Left lung (tissue), 14 donors: ENCODE measurements at places on chromosomes 1 and 21. TPM values are rescaled to one million over a fixed set of nuclear protein-coding genes. Genes with fewer than 3 reads are reported as not detected.

C4BPA gene
- total RNA-seq, result 22.2 TPM

RGS16 gene
- 10.1 TPM for total RNA-seq

MXRA8 gene
- 129 TPM for total RNA-seq

KCNQ4 gene
- total RNA-seq, result 1.2 TPM

TSSK3 gene
- total RNA-seq, result 1.8 TPM

CYP4A22 gene
- not detected for total RNA-seq

CACYBP gene
- total RNA-seq, result 122 TPM

DNA sequence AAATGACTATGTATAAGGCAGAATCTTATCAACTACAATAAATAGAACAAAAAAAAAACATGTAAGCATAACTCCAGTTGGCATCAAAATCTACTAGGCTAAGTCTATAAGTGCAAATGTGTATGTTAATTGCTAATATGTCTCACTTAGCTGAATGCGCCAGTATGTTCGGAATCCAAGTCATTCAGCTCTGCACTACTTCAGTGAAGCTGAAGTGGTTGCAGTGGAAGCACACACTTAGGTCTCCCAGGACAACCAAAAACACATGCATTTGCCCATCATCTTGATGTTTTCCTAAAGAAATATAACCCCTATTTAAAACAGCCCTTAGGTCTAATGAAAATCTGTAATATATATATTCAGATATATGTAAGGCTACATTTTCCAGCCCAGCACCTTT lies 41.0 kb upstream of the RGS2 start:
- no peak for DNase-seq

DNA sequence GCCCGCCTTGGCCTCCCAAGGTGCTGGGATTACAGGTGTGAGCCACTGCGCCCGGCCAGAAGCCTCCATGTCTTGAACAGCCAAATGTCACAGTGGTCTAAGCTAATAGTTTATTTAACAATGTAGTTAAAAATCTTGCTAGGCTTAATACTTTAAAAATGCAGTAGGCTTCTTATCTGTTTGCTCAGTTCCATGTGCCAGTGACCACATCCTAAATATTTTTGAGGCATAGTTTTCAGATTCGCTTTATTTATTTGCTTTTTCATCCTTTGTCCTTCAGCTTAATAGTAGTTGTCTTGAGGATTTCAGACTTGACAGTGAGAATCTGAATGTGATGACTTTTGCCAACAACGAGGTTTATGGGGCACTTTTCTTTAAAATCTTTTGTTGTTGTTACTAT lies 59.9 kb upstream of the PRRX1 start:
- DNase-seq, result no peak

- no peak for DNase-seq
Measured at GRCh38 chr1:175129997-175130648, 62.5 kb downstream of the KIAA0040 start.

DNA sequence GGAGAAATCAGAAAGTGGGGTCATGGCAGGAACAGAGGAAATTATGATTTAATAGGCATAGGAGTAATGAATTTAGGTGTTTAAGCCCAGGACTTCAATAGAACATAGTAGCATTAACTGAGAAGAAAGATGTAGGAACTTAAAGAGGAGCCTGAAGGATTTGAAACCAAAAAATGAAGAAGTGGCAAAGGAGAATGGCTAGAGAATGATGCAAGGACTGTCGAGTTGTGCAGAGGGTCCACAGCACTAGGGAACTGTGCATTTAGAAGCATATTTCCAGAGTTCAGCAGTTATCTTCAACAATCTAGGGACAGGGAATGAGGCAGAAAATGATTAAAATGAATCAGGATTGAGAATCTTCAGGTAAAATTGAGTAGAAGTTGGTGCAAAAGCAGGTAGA lies 328.1 kb upstream of the LYPLAL1 start:
- no peak for DNase-seq

DNA sequence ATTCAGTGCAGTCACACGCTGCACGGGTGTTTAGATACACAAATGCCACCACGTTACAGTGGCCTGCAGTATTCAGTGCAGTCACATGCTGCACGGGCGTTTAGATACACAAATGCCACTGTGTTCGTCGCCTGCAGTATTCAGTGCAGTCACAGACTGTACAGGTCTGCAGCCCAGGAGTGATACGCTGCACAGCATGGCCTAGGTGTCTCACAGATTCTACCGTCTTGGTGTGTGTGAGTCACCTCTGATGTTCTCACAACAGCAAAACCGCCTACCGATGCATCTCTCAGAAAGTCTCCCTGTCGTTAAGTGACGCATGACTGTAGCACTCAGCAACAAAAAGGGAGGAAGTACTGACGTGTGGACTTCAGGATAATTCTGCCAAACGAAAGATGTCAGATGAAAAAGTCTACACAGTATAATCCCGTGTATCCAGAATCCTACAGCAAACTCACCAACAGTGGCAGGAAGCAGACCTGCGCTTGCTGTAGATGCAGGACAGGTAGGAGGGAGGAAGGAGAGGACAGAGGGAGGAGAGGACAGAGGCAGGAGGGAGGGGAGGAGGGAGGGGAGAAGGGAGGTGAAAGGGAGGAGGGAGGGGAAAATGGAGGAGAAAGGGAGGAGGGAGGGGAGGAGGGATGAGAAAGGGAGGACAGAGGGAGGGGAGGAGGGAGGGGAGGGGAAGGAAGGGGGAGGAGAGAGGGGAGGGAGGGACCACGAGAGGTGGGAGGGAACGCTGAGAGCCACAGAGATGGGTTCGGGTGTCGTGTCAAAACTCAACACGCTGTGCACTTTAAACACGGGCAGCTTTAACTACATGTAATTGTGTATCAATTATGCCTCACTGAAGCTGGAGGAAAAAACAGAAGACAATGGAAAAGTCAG lies 36.3 kb upstream of the PCBP3 start:
- DNase-seq, result no peak

DNA sequence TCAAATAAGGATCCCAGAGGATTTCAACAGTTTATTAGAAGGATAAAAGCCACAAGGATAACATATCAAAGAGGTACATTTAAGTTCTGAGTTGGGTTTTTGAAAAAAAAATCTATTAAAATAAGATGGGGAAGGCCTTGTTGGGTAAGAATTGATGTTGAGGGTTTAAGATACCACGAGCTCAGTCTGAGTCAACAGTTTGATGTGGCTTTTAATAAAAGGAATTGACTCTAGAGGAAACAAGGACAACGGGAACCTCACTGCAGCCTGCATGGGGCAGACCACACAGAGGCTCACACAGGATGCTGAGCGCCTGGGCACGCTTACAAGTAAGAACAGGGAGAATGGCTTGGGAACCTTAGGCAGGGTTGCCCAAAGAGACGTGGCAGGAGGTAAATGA lies 107.5 kb downstream of the TIAM1 start:
- no peak for DNase-seq

DNA sequence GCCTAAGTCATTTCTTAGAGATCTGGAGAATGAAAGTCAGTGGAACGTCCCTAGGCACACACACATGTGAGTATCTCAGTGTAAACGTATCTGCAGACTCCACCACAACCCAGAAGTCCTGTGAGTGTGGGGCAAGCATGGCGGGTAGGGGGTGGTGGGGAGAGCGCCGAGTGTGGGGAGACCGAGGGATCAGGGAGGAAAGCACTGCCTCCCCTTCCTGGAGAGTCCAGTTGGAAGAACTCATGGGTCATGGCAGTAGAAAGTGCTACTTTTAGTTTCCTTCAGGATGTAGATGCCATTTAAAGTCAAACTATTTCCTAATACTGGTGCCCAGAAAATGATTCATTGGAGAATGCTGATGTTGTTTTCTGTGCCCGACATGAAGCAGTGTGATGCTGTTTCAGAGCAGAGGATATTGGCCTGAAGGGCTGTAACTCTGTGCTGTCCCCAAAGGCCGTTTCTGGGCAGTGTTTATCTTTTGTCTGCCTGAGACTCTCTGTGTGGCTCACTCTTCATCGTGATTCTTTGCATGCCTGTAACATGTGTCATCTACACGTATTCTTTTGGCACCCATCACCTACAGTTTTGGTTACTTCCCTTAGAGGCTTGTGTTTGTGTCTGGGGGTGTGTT lies 45.7 kb upstream of the TSPAN2 start:
- DNase-seq, result no peak

- DNase-seq, result no peak
Measured at GRCh38 chr21:34836103-34836932, 167.5 kb downstream of the CLIC6 start.

DNA sequence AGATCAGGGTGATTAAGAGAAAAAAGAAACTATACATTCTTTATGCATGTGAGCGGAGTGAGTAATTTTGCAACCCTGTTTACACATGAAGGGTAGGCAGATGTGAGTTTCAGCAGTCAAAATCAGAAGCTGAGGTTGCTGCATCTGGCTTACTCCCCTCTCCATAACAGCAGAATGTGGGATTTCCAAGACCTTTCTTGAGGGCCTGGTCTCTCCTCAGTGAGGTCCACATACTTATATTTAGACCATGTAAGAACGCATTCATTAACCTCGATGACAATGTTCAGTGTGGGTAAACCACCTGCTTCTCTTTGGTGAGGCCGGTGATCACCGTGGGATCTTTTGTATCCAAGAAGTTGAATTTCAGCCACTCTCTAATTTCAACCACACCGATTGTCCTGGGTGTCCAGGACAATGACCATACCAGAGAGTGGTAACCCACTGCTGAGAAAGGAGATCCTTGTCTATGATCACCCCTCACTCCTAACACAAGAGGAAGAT lies 18.7 kb upstream of the RAP1A start:
- DNase-seq, result no peak

DNA sequence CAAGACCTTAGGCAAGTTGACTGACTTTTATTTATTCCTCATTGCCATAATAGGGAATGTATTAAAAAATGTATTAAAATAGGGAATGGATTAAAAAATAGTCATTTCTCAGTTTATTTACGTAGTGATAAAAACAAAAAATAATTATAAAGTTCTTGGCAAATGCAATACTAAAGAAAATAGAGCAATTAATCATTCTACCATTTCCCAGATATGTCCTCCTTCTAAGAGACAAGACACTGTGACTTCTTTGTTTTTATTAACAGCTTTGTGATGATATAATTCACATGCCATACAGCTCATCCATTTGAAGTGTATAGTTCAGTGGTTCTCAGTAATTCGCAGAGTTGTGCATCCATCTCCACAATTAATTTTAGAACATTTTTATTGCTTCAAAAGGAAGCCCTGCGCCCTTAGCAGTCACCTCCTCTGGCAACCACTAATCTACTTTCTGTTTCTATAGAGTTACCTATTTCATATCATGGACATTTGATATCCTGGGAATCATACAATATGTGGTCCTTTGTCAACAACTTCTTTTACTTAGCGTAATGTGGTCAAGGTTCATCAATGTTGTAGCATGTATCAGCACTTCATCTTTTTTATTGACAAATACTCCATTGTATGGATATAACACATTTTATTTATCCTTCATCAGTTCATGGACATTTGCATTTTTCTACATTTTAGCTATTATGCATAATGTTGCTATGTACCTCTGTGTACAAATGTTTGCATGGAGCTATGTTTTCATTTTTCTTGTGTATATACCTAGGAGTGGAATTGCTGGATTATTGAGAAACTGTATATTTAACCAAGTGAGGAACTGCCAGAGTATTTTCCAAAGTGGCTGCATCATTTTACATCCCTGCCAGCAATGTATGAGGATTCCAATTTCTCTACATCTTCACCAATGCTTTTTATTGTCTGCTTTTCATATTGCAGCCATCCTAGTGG lies 5.6 kb downstream of the TBX19 start:
- no peak for DNase-seq

- DNase-seq, result no peak
Measured at GRCh38 chr1:222886878-222887351, 72.1 kb downstream of the DISP1 start.

GRCh38 chr1:203692565-203693470 lies 66.2 kb downstream of the ATP2B4 start:
- DNase-seq, result peak; percentile 81

- peak; percentile 65 for DNase-seq
Measured at GRCh38 chr1:225911191-225912130, 12.6 kb downstream of the PYCR2 start.

GRCh38 chr21:36613059-36613458 lies 85.9 kb upstream of the SIM2 start:
- no peak for DNase-seq

- DNase-seq, result no peak
Measured at GRCh38 chr1:25099343-25099951, 132.9 kb downstream of the SYF2 start.

DNA sequence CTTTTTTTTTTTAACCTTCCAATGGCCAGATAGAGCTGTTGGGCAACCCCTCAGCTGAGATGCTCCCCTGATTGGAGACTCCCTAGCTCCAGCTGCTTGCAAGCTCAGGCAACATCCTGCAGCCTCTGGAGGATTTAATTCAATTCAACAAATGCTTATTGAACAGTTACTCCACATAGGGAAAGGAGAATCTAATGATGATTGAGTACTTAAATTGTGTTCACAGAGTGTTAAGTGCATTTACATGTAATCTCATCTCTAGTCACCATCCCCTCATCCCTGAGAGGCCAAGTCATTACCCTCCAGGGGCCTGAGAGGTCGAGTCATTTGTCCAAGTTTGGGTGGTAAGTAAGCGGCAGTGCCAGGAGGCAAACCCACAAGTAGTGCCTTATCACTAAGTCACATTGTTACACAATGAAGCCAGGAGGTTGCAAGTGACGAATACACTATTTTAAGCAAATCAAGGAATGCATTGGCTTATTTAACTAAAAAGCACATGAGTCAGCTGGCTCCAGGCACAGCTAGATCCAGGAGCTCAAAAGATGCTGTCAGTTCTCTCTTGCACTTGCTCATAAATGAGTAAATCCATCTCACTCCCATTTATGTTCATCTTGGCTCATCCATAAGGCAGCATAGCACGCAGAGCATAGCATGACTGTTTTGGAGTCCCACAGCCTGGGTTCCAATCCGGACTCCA lies 64.3 kb downstream of the OPTC start:
- DNase-seq, result peak; percentile 28

DNA sequence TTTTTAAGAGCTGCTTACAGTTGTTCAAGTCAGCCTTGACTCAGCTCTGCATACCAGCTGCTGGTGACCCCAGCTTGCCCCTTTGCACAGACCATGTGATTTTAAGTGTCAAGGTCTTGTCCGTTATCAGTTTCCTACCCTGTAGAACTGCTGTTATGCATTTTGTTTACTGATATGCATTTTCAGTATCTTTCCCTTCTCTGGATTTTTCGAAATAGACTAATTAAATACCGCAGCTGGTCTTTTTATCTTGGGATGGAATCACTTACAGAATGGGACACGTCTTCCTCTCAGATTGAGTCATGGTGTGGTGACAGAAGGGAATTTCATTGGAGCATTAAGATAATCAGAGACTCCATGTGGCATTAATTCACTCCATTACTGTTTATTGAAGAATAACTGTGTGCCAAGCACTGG lies 145.6 kb downstream of the FMN2 start:
- no peak for DNase-seq

GRCh38 chr1:157155658-157156057 lies 17.5 kb upstream of the ETV3 start:
- no peak for DNase-seq
